ENCODE measurements at places on chromosomes 4 and X.

DNA sequence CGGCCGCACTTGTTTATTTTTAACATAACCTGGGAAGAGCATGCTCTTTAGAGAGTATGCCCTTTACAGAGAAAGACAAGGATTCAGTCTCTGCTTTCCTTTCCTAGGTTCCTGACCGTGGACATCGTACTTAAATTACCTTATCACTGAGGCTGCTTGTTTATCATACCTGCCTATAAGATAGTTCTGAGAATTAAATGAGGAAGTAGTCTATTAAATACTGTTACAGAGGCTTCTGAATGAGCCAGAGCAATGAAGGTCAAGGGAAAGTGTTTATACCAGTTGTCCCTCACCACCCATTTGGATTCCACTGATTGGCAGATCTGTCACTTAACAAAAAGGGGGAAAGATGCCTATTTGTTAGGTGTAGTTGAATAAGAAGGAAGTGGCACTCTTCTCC, 10.0 kb downstream of the TXLNG start:
- DNase-seq: no peak

DNA sequence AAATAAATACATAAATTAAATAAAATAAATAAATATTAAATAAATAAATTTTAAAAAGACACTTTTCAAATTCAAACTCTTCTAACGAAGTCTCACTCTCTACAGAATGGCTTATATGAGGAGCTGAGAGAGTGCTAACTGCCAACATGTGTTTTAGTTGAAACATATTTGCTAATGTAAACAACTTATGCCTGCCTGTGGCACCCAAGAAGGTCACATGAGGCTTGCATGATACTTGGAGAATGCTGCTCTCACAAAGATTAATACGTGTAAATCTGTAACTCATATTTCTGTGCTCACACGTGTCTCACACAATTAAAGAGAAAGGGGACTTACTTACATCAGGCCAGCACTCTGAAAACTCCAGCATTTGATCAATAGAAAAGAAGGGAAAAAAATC, 43.2 kb upstream of the PITX2 start:
- no peak for DNase-seq

- DNase-seq: no peak
Measured at GRCh38 chrX:97398030-97398551, 514.4 kb downstream of the RPA4 start.

DNA sequence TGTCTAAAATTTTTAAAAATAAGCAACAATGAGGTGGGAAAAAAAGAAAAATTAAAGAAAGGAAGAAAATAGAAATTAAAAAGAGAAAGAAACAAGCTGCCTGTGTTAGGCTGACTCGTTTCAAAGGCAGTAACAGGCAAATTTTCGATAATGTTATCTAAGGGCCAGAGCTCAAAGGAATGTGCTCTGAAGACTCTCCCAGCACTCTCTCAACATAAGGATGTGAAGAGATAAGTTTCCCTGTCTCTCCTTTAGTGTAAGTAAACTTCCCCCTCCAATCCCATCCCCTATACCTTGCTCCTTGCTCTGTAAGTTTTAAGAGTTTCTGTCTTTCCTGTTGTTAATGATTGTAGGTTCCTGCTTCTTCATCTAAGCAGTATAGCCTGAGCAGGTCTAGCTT, 172.8 kb downstream of the TEX13C start:
- no peak for DNase-seq

- DNase-seq: no peak
Measured at GRCh38 chrX:149648932-149649331, 17.3 kb upstream of the TMEM185A start.

Data from stimulated activated CD8-positive, alpha-beta memory T cell treated with anti-CD3 and anti-CD28 coated beads, Interleukin-4, amount 100 ng/mL, for 1 hour (primary cell).